Substantia nigra (tissue), 51 donors: ENCODE measurements at places on chromosomes 5 and 9.

DNA sequence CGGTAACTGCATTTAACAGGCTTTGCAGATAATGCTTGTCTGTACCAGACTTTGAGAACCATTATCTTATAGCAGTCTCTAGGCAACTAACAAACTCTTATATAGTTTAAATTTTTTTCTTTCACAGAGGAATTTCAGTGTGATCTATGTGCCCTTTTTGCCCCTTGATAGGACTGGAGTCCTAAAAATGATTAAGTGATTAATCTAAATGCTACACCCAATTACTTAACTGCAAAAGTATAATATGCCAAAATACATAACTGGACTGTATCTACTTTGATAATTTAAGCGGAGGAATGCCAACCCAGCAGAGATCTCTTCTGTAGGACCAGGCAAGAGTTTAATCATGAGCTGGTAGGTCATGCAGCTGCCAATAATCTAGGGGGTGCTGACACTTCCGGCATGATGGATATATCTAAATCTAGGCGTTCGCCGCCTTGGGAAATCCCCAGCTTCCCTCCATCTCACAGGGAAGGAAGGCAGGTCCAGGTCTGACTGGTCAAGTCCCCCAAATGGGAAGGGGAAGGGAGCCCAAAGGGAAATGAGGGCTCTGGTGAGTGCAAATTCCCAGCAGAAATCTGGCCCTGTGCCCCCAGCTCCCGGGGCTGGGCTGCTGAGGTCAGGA lies 205.6 kb downstream of the GAPVD1 start:
- DNase-seq = no peak

- no peak for DNase-seq
Measured at GRCh38 chr9:109817146-109817845, 37.3 kb downstream of the PALM2AKAP2 start.

DNA sequence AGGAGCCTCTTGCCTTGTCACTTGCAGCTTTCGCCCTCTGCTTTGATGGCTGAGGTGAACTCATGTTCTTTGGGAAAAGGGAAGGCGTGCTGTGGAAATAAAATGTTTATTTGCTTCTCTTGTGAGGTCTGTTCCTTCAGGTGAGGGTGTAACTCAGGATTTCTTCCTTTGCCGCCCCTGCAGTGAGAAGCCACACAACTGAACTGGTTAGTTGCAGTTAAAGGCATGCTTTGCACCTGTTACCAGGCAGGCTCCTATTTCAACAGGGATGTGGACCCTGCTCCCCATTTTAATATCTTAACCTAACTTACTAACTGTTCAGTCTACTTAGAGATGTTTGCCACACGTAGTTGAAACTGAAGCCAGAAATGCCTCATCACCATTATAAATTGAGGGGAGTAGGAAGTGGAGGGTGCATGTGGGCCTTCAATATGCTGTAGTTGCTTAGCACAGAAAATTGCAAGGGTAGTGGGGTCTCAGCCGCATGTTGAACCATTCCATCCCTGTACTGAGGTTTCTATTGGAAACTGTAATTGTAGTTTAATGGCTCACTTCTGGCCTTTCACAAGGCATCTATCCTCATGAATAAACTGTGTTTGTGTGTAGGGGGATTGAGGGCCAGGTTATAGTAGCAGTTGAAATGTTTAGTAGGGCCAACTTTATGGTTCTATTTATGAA lies 7.9 kb downstream of the RACK1 start:
- no peak for DNase-seq

DNA sequence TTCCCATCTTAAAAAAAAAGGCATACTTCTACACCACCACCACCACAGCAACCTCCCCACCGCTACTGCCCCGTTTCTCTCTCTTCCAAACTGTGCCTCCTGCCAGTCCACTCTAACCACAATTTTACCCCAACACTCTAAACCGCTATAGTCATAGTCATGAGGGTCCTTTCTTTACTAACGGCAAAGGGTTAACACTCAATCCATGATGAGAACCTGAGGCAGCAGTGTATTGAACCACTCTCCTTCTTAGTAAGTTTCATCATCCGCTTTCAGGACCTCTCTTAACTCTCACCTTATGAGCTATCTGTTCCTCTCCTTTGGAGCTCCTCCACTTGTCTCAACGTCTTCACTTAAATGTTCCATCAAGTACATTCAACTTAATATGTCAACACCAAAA lies 34.0 kb downstream of the IDNK start:
- DNase-seq = no peak

DNA sequence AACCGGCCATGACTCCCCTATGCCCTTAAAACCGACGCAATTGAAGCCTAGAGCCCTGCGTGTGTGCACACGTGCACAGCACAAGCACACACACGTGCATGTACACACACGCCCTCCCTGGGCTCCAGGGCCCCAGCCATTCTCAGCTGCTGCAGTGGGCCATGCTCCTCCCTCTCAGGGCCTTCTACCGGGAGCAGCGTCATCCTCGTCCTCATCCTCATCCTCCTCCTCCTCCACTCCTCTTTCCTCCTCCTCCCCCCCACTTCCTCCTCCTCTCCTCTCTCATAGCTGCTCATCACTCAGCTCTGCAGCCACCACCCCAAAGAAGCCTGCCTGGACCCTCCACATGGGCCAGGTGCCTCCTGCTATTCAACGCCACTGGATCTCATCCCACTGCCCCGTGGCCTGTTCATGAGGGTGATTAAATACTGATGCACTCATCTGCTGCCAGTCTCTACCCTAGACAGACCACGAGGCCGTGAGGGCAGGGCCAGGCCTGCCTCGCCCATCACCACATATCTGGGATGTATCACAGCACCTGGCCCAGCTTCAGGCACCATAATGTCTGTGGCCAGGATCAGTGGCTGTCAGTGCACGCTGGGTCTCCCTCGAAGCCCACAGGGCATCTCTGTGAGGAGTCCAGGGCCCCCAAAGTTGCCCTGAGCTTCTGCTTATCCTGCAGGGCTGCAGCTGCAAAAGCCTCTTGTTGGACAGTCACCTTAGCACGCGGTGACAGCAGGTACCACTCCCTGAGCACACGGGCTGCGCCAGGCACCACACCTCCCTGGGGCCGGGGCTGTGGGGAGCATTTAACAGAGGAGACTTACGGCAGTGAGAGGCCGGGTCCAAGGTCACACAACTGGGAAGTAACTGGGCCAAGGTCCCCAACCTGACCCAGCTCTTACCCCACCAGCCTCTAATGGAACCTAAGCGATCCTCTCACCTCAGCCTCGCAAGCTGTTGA lies 9.8 kb downstream of the FAM78A start:
- DNase-seq = no peak

- peak; percentile 35 for DNase-seq
Measured at GRCh38 chr5:178589180-178590140, 733 bp downstream of the COL23A1 start.
